ENCODE measurements at places on chromosomes 3 and 15. TPM values are rescaled to one million over a fixed set of nuclear protein-coding genes. Genes with fewer than 3 reads are reported as not detected.

Gene BCHE
- total RNA-seq = not detected

Gene OTOL1
- total RNA-seq = not detected

Gene COLQ
- total RNA-seq = 2.3 TPM

Gene SLC15A2
- total RNA-seq = 2.4 TPM

Gene GOLGA8H
- not detected for total RNA-seq

Gene TRPM1
- not detected for total RNA-seq

Gene NPAP1
- not detected for total RNA-seq

Gene FOXL2
- total RNA-seq = 0.14 TPM

Gene TM4SF4
- total RNA-seq = not detected

Gene TM6SF1
- 22.4 TPM for total RNA-seq

Gene ITIH1
- not detected for total RNA-seq

Gene ZFAND6
- total RNA-seq = 36.7 TPM

Gene CSPG5
- total RNA-seq = 0.32 TPM

Gene CYP19A1
- total RNA-seq = not detected

Gene KLHDC8B
- total RNA-seq = 1.3 TPM

Gene ILDR1
- 4.5 TPM for total RNA-seq
